ENCODE measurements at places on chromosomes 12 and 14.

DNA sequence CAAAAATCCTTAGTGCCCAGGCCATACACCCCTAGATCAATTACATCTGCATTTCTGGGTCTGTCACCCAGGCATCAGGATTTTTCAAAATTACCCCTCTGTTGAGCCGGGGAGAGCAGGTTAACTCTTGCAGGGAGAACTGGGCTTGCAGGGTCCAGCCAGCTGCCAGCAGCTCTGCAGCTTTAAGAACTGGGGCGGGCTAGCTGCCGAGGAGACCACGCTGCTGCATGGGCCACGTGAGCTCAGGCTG lies at the start of gene DGLUCY:
DGLUCY (plus strand) TSS at position 245 of the 250 bp plus-strand sequence. CDS start 46,222 bp downstream, outside the sequence.
- H3K4me1 ChIP-seq = peaks cover 42% of the 10 kb centered on the region
- DNase-seq = no peak
- no peaks in the 10 kb centered on the region for H3K27me3 ChIP-seq
- peaks cover 12% of the 10 kb centered on the region for H3K36me3 ChIP-seq
- peak within 1 kb of the TSS; percentile 71 for H3K4me3 ChIP-seq

DNA sequence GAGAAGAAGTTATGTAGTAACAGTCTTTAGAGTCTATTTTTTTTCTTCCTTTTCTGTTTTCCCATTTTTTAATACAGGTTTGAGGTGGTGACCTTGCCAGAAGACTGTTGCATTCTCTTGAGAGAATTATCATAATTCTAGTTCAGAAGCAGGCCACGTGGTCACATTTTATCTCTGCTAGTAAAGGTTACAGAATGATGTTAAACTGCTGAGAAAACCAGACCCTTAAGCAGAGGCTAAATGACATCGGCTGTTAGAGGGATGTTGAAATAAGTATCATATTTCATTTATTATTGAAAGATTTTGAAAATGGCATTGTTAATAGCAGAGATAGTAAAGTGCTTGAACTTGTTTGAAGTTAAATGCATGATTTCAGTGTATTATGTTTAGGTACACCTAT lies 49.2 kb downstream of the BRMS1L start:
- H3K4me3 ChIP-seq = no peak overlapping the region
- no peak for DNase-seq
- peaks cover 7% of the 10 kb centered on the region for H3K4me1 ChIP-seq
- no peaks in the 10 kb centered on the region for H3K27me3 ChIP-seq

DNA sequence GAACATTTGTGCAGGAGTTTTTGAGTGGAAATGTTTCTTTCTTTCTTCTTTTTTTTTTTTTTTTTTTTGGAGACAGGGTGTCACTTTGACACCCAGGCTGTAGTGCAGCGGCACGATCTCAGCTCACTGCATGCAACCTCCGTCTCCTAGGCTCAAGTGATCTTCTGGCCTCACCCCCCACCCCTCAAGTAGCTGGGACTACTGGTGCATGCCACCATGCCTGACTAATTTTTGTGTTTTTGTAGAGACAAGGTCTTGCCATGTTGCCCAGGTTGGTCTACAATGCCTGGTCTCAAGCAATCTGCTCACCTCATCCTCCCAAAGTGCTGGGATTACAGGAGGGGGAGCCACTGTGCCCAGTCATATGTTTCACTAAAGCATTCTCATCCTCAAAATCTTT lies 69.2 kb upstream of the BCAT1 start:
- no peaks in the 10 kb centered on the region for H3K27me3 ChIP-seq
- H3K4me3 ChIP-seq = no peak overlapping the region
- no peaks in the 10 kb centered on the region for H3K36me3 ChIP-seq
- no peak for DNase-seq

DNA sequence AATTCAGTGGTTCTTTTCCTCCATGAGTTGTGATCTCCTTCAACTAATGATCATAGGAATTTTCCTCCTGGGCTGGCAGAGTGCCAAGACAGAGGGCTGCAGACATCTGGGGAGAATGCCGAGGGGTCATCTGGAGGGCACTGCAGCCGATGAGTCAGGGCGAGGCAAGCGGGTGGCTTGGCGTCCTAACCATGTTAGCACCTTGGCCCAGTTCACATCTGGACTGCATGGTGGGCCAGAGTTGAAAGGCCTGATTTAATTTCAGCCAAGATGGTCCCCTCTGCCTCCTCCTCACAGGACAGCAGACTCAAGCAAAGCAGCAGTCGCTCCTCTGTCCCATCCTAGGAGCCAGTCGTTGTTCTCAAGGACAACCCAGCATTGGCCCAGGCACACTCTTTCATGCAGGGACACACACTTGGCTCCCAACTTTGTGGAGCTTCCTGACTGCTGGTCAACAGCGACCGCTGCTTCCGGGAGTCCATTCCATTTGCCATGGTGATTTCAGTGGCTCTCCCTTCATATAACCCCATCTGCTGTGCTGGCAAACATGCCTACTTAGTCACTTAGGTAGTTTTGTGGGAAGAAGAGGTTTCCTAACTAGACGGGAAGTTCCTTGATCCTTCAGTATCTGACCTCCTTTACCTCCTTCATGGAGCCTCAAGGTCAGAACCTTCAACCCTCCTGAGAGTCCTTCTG lies 161.8 kb downstream of the TTC8 start:
- no peaks in the 10 kb centered on the region for H3K27me3 ChIP-seq
- H3K4me3 ChIP-seq = no peak overlapping the region
- H3K27ac ChIP-seq = no peak overlapping the region
- no peaks in the 10 kb centered on the region for H3K4me1 ChIP-seq
- no peak for DNase-seq

- no peaks in the 10 kb centered on the region for H3K4me1 ChIP-seq
- peak; percentile 80 for DNase-seq
- no peaks in the 10 kb centered on the region for H3K36me3 ChIP-seq
These were observed 64.3 kb upstream of the STON2 start for GRCh38 chr14:81464253-81465002.

DNA sequence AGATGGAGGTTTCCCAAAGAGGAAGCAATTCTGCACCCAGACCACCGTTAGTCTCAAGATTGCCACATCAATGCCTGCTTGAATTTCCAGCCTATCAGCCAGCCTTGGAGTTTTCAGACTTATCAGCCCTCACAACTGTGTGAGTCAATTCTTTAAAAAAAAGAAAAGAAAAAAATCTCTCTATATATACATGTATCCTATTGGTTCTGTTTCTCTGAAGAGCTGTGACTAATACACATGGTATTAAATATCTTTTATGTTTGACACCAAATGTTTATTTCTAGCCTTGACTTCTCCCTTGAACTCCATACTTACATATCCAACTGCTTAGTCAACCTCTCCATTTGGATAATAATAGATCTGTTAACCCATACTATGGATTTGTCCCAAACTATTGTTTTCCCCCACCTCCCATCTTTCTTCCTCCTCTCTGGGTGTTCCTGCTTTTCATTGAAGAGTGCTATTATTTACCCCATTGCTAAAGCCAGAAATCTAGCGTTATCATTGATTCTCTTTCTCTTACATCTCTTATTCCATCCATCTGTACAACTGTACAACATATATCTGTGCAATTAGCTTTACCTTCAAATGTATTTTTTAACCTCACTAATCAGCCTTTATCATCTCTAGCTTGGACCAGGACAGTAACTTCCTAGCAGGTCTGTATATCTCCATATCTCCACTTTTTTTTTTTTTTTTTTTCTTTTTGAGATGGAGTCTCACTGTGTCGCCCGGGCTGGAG lies 22.7 kb upstream of the EID3 start:
- H3K27ac ChIP-seq = no peak overlapping the region
- H3K4me1 ChIP-seq = peaks cover 10% of the 10 kb centered on the region
- no peaks in the 10 kb centered on the region for H3K27me3 ChIP-seq
- H3K4me3 ChIP-seq = no peak overlapping the region

DNA sequence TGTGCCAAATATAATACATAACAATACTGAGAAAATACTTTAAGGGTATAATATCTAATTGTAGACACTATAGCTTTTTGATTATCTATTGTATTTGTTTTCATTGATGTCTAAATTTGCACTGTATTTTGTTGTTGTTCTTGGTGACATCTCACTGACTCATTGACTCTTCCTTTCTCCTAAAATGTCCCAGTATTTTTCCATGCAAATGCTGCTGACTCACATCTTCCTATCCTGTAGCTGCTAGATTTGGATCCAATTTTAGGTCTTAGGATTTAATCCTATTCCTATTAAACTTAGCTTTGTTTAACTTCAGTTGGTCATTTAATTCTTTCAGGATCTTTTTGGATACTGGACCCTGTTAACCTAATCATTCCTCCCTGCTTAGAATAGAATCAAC lies 148.5 kb downstream of the TMTC2 start:
- H3K4me3 ChIP-seq = no peak overlapping the region
- no peaks in the 10 kb centered on the region for H3K27me3 ChIP-seq
- H3K27ac ChIP-seq = no peak overlapping the region
- DNase-seq = no peak
- no peaks in the 10 kb centered on the region for H3K4me1 ChIP-seq
- no peaks in the 10 kb centered on the region for H3K36me3 ChIP-seq

DNA sequence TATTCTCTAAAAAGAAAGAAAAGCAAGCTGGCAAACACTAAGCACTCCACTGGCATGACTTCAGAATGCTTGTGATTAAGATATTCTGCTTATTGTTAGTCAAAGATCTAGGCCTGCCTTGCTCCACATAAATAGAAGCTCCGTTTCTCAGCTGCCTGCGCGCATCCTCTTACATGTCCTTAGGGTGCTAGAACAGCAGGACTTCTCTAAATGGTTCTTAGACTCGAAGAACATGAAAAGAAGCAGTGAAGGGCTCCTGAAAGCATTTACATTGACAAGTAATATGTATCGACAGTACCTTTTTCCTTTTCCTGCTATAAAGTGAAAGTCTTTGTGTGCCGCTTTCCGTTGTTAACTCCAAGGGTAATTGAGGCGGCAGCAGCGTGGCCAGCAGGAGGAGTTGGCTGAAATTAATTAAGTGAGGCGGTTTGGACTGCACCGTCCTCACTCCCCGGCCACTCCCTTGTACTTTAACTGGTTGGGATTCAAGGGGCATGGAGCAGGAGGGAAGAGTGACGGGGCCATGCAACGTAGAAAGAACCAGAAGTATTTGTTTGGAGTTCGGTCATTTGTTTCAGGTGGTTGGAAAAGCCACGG lies 34.2 kb upstream of the OTX2 start:
- no peaks in the 10 kb centered on the region for H3K27me3 ChIP-seq
- no peaks in the 10 kb centered on the region for H3K4me1 ChIP-seq
- H3K36me3 ChIP-seq = no peaks in the 10 kb centered on the region
